ENCODE measurements at places on chromosomes 4 and X.

- DNase-seq = no peak
Measured at GRCh38 chr4:120472447-120473131, 405.9 kb upstream of the MAD2L1 start.

GRCh38 chr4:119189638-119190037, 22.9 kb upstream of the USP53 start:
- DNase-seq = no peak

- DNase-seq = no peak
Measured at GRCh38 chr4:87985097-87985886, 9.8 kb downstream of the SPP1 start.

- no peak for DNase-seq
Measured at GRCh38 chr4:20287246-20287645, 35.5 kb downstream of the SLIT2 start.

DNA sequence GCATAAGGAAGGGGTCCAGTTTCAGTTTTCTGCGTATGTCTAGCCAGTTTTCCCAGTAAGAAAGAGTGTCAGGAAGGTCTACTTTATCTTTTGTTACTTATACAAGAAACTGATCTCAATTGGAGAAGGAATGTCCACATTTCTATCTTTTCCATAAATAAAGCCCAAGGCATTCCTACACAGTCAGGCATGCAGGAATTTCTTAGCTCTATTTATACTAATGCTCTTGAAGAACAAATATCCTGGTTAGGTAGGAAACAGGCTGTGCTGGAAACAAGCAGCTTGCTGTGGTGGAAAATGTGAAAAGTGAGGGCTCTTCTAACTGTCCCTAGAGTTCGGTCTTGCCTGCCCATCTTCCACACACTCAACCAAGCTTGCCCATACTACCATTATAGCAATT, 37.9 kb upstream of the PITX2 start:
- DNase-seq = no peak

- no peak for DNase-seq
Measured at GRCh38 chr4:73684097-73684496, 56.3 kb upstream of the CXCL8 start.

DNA sequence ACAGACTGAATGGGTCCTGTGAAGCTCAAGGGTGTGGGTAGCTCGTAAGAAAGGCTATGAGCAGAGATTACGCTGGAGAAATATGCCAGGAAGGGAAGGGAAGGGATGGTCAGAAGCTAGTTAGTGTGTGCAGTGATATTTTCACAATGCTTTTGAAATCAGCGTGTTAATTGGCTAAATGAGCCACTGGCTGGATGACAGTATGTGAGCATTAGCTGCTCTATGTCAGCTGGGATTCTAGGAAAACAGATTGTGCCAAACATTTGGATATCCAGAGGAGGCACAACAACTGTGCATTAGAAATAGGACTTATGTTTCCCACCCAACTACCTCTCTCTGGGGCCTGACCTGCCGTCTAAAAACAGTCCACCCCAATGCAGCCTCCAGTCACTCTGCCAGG, 168.5 kb downstream of the DHRSX start:
- DNase-seq = no peak

GRCh38 chr4:183977707-183978106, 72.6 kb downstream of the STOX2 start:
- DNase-seq = no peak

DNA sequence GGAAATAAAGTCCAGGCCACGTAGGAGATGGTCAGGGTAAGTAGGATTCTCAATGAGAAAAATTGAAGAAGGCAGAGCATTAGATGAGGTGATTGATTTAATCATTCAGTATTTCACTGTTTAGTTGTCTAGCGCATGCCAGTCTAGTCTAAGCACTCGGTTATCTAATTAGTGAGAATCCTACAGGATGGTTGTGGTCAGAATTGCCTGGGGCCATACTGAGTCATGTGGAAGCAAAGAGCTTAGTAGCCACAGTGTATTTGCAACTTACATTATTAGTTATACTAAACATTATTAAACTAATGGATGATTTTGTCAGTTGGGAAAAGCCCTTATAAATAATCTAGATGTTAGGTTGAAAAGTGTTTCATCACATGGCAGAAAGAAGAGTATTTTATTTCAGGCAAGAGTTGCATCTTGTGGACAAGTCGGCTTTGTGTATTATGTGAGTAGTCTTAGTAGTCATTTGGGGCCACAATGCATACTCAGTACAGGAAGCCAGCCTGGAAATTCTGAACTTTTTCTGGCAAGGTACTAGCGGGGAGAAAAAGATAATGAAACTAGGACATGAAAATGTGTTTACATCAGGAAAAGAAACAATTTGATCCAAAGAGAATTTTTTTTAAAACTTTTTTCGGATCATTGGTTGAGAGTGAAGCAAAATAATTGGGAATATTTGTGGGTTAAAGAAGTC, 31.9 kb downstream of the CPEB2 start:
- no peak for DNase-seq

- DNase-seq = no peak
Measured at GRCh38 chrX:144801786-144802185, 445.5 kb upstream of the SPANXN1 start.

GRCh38 chr4:144699565-144699964, 53.6 kb downstream of the HHIP start:
- no peak for DNase-seq

- no peak for DNase-seq
Measured at GRCh38 chrX:17409566-17410290, 34.7 kb downstream of the NHS start.

DNA sequence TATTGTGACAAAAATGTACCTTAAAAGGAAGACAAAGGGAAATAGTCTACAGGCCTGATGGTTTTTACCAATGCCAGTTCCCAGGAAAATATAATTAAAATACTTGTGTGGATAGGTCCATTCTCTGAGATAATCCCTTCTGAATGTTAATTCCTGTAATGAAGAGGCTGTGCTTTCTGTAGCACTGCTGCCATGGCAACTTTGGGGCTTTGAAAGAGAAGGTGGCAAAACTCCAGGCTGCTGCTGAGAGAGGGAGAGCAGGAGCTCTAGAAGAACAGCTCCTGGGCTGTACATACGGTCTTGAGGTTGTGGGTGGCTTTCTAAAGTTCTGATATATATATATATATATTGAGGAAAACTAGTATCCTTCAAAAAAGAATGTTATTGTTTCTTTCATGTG, 125.4 kb downstream of the PDLIM5 start:
- no peak for DNase-seq

DNA sequence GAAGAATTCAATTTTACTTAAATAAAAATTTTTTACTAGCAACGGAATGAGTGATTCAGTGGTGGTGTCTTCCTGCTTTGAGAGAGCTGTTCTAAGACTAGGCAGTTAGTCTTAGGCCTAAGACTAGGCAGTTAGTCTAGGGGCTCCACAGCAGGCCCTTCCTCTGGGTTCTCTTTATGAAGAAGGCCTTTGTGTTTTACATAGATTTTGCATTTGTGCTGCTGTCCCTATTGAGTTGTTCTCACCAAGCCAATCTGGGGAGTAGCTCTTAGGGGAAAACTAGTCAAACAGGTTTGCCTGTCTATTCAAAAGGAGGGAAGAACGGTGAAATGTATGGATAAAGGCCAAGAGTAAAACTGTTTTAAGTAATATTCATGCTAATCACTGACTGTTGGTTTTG, 7.6 kb downstream of the UGT8 start:
- DNase-seq = no peak

GRCh38 chrX:146887020-146887419, 72.5 kb upstream of the CXorf51A start:
- no peak for DNase-seq

DNA sequence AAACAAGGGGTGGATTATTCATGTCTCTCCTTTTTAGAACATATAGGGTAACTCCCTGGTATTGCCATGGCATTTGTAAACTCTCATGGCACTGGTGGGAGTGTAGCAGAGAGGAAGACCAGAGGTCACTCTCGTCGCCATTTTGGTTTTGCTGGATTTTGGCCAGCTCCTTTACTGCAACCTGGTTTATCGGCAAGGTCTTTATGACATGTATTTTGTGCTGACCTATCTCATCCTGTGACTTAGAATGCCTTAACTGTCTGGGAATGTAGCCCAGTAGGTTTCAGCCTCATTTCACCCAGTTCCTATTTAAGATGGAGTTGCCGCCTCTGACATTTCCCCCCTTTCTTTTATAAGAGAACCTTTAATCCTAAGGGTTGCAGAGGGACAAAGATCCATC, 45.8 kb downstream of the MGST2 start:
- no peak for DNase-seq

GRCh38 chr4:5874811-5875449, 18.0 kb downstream of the CRMP1 start:
- no peak for DNase-seq

- DNase-seq = no peak
Measured at GRCh38 chr4:177131736-177132135, 177.9 kb upstream of the NEIL3 start.

DNA sequence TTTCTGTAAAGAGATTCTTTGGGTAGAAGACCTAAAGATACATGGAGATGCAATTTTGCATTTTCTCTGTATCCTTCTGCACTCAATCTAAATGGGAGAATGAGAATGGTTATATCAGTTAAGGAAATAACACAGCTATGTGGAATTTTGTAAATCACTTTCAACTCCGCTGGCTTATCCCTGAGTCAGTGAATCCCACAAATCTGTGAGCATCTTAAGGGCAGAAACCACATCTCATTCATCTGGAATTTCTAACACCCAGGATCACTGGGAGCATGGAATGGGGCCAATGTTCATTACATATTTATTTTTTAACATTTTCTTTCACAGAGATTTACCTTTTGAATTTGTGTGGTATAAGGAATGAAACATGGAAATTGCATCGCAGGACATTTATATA, 167.8 kb downstream of the CFAP47 start:
- DNase-seq = no peak

GRCh38 chr4:156775813-156776212, 195.8 kb downstream of the PDGFC start:
- no peak for DNase-seq

Measured in stimulated activated CD4-positive, alpha-beta T cell treated with anti-CD3 and anti-CD28 coated beads, Interleukin-1b, Interleukin-23, amount 100 ng/mL, for 1 hour (primary cell).